ENCODE measurements at places on chromosomes 11 and 22.
A peak's percentile ranks its signal among the peaks of the same experiment; 100 is the strongest.

DNA sequence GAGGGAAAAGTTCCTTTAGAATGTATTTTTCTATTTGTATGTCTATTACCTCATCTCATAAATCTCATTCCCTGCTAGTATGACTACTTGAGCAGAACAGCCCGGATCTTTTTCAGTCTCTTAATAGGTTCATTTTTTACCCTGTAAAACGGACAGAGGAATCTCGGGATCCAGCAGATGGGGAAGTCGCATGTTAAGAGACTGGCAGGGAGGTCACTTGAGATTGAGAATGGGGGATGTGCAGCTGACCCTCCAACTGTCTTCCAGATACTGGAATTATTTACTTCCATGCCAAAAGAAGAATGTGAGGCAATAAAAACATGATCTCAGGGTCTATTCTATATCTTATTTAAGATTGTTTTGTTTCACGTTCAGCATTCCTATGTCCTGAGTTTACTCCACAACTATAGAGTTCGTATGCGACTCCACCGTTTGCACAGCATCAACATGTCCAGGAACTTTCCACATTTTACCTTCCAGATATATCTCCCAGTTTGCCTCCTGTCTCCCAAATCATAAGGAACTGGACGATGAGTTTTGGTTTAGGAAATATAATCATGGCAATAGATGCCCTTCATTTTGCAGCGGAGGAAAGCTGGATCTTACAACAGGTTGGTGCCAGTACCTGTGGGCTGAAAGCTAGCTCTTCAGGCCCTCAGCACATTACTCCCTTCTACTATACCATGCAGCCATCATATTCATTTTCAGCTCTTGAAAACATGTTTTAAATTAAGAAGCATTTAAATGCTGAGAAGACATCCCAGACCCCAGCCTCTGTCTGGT lies 181.5 kb downstream of the MAML2 start:
- DNase-seq, result no peak

DNA sequence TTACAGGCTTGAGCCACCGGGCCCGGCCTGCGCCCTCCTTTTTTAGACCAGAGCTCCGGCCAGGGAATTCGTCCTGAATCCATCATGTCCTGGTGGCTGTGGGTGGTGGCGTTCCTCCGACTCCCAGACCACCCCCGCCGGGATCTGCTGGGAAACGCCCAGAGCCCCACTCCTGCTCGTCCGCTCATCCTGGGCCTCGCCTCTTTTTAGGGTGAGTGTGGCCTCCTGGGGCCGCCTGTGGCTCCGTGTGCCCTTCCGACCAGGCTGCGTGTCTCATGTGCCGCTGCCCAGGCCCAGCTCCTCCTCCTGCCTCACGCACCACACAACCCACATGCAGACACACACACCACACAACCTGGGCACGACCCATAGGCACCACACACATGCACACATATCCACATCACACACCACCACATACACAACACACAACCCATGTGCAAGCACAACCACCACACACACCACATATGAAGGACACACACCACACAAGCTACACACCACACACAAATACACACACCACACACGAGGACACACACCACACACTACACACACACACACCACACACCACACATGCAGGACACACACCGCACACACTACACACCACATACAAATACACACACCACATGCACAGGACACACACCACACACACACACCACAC lies 946.2 kb downstream of the BRD1 start:
- DNase-seq, result no peak

DNA sequence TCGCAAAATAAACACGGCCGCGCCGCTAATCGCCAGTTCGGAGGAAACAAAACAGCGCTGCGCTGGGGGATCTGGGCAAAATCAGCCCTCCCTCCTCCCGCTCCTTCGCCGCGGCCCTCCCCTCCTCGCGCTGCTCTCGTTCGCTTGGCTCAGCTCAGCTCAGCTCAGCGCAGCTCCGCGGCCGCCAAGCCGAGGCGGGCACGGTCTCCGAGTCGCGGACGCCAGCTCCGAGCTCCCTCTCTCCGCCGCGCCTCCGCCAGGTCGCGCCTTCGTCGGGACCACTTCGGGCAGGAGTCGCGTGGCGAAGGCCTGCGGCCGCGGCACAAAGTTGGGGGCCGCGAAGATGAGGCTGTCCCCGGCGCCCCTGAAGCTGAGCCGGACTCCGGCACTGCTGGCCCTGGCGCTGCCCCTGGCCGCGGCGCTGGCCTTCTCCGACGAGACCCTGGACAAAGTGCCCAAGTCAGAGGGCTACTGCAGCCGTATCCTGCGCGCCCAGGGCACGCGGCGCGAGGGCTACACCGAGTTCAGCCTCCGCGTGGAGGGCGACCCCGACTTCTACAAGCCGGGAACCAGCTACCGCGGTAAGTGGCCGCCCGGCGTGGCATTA lies at the start of gene SPON1:
SPON1 (plus strand) TSS at position 162 of the 607 bp plus-strand sequence; CDS start at position 344, 182 bp downstream.
- DNase-seq, result no peak

- no peak for DNase-seq
These were observed 661.5 kb downstream of the LRRC4C start for GRCh38 chr11:40797981-40798380.

DNA sequence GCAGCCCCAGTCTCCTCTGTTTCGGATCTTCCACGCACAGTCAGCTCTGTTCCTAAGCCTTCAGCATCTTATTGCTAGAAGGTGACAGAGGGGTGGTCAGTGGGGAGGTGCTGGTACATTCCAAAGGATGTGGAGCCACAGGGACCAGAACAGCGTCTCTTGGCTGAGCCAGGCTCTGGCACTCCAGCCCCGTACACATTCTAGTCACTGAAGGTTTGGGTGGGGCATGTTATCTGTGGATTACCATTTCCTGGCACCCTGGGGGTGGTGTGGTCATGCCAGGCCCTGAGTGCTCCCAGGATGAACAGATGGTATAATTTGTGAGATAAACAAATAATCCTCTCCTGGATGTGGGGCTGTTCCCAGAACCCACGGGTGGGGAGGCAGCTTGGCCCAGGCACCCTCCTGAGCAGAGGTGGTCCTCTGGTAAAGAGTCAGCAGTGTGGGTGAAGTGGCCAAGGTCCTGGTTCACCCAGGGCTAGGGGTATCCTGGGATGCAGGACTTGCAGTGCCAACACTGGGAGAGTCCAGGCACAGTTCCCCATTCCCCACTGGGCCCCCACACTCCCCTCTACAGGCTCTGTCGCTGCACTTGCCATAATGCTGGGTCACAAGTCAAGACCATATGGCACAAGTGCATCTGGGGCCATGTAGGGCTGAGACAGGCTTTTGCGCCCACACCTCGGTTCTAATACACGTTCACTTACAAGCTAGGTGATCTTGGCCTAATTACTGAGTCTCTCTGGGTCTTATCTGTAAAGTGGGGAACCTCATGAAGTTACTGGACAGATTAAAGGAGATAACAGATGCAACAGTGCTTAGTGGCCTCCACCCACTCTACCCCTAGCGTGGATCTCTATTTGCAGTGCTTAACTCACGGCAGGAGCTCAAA lies 33.0 kb downstream of the DKK3 start:
- no peak for DNase-seq

DNA sequence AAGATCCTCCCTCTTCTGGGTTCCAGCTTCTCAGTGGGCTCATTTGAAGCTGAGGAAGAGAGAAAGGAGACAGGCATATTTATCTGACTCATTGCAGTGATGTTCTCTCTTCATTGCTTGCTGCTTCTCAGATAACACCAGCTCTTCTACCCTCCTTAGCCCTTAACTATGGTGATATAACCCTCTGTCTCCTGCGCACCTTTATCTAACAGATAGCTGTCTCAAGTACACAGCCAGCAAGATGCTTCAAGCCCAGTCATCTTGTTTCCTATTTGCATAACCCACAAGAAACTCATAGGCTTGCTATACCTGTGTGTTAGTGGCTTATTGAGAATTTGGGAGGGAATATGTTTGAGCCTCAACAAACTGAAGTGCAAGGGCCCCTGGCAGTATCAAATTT lies 12.6 kb downstream of the PRSS23 start:
- DNase-seq, result no peak

DNA sequence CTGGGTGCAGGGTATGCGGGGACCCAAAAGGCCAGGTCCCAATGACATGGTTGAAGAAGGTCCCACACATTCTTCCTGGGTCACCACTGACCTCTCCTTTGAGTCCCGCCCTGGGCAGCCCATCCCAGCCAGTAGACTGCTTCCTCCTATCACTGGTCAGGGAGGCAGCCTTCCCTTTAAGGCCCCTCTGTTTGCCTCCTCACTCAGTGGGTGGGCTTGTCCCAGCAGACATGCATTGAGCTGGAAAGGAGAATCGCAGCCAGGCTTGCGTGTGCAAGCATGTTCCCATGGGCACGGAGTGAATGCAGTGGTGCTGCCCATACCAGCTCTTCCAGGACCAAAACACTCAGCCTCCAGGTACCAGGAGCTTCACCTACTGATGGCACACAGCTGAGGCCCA lies 162.4 kb upstream of the SYT13 start:
- DNase-seq, result no peak

DNA sequence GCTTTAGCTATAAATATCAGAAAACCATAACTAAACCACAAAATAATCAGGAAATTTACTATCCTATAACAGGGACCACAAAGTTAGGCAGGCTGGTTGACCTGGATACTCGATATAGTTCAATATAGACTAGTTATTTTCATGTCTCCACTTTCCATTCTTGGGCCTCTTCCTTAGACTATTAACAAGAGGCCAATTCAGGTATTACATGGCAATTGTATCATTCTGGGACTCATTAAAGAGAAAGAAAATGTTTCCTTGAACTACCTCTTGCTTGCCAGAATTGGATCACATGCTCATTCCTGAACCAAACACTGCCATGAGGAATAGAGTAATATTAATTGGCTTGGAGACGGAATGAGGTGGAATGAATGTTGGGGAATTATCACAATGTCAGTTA lies 76.0 kb downstream of the EIF3M start:
- no peak for DNase-seq

- peak; percentile 94 for DNase-seq
These were observed 3.7 kb downstream of the CATSPER1 start for GRCh38 chr11:66022401-66023185.

GRCh38 chr22:40898850-40899357 lies 37.0 kb upstream of the DNAJB7 start:
- DNase-seq, result no peak

DNA sequence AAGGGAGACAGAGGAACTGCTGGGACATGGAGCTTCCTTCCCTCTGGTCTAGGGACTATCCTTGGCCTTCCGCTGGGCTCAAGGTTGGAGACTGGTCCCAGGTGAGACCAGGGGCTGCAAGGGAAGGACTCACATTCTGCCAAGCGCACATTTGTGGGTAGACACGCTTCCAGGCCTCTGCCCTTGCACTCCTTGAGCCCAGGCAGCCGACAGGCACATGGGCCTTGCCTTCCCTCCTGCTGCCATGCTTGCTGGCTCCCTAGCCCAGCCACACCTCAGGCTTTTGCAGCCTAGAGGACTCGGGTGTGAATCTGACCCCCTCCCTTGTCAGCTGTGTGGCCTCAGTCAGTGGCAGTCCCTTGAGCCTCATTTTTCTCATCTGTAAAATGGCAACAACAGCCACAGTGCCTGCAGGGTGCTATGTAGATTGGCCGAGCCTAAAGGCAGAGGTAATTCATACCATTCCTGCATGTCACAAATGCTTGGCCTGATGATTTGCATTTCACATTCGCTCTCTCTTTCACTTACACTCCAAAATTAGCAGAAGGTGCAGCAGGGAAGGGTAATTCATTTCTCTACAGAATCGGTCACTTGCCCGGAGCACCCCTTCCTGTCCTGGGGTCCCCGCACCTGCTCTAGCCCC lies 57.6 kb upstream of the NECTIN1 start:
- DNase-seq, result no peak

- DNase-seq, result no peak
These were observed 3.9 kb downstream of the SCARF2 start for GRCh38 chr22:20433686-20434241.

DNA sequence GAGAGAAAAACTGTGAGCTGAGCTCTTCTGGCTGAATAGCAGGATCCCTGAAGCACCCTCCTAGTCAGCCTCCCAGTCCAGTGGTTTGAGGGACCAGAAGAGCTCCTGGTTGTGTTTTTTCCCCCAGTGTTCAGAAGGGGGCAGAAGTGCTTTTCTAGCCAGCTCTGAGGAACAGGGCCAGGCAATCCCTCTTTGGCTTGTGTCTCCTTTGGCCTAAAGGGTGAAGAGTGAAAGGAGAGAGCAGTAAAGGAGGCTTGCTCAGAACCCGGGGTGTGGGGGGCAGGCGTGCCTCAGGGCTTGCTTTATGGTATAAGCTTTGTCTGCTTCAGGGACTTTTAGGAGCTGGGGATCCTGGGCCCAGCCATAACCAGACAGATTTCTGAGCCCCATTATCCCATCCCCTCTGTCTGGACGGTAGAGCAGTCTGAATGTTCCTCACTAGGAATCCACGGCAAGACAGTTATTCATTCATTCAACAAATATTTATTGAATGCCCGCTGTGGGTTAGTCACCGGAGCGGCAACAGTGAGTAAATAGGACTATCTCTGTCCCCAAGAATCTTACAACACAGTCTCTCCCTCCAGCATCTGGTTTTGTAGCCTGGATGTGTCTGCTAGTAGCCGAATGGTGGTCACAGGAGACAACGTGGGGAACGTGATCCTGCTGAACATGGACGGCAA lies 14.5 kb downstream of the ACP2 start:
- DNase-seq, result no peak

GRCh38 chr11:57095417-57095816 lies 86.3 kb upstream of the LRRC55 start:
- DNase-seq, result no peak

DNA sequence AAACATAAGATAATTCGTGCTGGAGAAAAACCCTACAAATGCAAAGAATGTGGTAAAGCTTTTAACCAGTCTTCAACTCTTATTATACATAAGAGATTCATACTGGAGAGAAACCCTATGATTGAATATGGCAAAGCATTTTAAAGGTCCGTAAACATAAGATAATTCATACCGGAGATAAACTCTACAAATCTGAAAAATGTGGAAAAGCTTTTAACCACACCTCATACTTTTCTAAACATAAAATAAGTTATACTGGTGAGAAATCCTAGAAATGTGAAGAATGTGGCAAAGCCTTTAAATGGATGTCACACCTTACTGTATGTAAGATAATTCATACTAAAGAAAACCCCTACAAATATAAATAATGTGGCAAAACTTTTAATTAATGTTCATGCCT lies 20.7 kb downstream of the PLAAT5 start:
- DNase-seq, result no peak

GRCh38 chr22:47811971-47812370 lies 1049.5 kb downstream of the TBC1D22A start:
- no peak for DNase-seq

GRCh38 chr22:45998638-45999378 lies 21.8 kb upstream of the WNT7B start:
- DNase-seq, result no peak

DNA sequence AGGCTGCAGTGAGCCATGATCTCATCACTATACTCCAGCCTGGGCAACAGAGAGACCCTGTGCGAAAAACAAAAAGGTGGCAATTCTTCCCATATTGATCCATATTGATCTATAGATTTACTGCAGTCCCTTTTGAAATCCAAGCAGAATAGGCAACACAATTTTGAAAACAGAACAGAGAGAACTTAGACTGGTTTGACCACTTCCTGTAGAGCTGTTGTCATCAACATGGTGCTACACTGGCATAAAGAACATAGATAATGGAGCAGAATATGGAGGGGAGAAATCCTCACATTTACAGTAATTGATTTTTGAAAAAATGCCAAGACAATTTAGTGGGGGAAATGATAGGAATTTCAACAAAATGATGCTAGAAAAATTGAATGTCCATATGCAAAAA lies 34.1 kb downstream of the GRK3 start:
- DNase-seq, result no peak

GRCh38 chr22:21797444-21798221 lies 62.0 kb upstream of the YPEL1 start:
- DNase-seq, result no peak
